ENCODE measurements at places on chromosomes 2 and 18.

DNA sequence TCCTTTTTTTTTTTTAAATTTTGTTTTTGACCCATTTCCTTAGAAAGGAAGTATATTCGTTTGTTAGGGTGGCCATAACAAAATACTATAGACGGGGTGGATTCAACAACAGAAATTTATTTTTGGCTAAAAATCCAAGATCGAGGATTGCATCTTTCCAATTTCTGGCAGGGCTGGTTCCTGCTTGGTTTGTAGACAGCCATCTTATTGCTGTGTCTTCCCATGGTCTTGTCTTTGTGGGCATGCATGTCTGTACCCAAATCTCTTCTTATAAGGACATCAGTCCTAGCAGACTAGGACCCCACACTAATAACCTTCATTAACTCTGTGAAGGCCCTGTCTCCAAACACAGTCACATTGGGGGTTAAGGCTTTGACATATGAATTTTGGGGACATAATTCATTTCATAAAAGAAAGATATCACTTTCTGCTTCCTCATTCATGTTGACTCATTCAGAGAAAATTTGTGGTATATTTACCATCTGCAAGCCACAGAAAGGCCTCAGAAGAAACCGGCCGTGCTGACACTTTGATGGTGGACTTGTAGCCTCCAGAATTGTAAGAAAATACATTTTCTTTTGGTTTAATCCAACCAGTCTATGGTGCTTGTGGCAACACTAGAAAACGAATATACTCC is 262.1 kb downstream of the LPIN1 start:
- no peak for DNase-seq

DNA sequence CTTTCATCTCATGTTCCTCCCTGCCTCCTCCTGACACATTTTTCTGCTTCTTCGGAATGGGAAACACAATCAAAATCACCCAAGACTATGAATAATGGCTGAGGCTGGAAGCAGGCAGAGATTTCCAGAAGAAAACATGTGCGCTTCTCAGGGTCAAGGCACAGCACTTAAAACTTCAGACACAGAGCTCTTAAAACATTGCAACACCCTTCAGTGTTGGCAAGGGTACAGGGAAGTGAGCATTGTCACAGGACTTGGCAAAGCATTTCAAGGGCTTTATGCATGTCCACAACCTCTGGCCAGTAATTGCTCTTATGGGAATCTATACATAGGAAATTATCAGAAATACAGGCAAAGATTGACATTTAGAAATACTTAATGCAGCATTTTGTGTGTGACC is 477.6 kb upstream of the KLHL29 start:
- no peak for DNase-seq

- no peak for DNase-seq
Observed at GRCh38 chr2:175234650-175235049, 53.1 kb upstream of the ATP5MC3 start.

DNA sequence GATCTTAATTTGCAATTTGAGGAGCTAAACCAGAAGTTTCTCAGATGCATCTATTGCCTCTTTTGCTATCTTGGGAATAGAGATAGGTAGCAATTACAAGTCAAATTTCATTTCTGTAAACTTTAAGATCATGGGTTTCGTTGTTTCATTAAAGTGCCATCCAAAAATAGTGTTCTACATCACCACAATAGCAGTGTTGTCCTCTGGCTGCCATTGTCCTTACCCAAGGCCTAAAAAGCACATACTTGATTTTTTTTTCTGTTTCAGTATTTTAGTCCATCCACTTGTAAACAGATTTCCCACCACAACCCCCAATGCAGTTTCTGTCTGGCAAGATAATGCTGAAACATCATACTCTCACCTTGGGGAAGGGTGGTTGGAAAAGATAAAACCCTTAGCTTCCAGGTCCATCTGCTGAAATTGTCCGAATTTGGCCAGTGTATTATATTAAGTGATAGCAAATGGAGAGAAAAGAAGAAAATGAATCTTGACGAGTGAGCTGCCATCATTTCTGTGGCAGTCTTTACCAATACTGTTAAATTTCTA is 136.2 kb downstream of the LCLAT1 start:
- no peak for DNase-seq

DNA sequence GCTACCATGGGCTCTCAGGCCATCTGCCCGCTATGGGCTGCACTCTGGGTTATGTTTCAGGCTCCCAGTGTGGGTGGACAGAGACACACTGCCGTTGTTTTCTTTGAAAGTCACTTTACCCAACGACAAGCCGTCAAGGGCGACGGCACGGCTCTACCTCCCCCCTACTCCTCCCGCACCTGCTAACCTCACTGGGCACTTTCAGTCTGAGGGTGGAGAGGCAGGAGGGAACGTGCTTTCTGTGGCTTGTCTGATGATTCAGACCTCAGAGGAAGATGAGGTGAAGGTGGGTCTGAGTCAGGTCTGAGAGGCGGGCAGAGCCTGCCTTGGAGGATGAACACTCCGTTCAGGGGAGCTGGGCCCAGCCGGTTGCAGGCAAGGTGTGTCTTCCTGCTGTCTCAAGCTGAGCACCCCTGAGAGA is 147.6 kb upstream of the HDAC4 start:
- DNase-seq, result no peak

DNA sequence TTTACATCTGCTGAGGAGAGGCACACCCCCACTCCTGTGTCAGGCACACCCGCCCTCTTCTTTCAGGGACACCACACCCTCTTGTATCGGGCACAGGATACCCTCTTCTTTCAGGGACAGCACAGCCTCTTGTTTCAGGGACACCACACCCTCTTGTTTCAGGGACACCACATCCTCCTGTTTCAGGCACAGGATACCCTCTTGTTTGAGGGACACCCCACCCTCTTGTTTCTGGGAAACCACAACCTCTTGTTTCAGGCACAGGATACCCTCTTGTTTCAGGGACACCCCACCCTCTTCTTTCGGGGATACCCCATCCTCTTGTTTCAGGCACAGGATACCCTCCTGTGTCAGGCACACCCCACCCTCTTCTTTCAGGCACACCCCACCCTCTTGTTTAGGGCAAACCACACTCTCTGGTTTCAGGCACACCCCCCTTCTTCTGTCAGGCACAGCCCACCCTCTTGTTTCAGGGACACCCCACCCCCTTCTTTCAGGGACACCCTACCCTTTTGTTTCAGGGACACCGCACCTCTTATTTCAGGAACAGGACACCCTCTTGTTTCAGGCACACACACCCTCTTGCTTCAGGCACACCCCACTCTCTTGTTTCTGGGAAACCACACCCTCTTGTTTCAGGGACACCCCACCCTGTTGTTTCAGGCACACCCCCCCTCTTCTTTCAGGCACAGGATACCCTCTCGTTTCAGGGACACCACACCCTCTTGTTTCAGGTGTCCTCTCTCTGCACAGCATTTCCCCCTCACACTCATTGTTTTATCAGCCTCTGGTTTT is 96.2 kb downstream of the TPO start:
- no peak for DNase-seq

DNA sequence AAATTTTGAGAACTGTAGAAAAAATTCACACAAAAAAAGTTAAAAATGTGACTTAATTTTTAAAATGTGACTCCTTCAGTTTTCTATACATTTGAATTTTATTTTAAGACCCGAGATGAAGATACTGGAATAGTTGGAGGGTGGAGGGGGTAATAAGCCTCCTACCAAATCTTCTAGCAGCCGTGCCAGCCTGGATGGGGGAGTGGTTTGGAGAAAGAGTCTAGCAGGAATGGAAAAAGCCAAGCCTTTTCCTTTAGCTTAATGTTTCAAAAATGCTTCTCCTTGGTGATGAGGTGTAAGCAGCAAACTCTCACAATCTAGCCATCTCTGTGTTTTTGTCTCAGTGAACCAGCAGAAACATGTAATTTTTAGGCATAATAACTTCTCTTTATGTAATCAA is 14.7 kb downstream of the CASP8 start:
- DNase-seq, result no peak

DNA sequence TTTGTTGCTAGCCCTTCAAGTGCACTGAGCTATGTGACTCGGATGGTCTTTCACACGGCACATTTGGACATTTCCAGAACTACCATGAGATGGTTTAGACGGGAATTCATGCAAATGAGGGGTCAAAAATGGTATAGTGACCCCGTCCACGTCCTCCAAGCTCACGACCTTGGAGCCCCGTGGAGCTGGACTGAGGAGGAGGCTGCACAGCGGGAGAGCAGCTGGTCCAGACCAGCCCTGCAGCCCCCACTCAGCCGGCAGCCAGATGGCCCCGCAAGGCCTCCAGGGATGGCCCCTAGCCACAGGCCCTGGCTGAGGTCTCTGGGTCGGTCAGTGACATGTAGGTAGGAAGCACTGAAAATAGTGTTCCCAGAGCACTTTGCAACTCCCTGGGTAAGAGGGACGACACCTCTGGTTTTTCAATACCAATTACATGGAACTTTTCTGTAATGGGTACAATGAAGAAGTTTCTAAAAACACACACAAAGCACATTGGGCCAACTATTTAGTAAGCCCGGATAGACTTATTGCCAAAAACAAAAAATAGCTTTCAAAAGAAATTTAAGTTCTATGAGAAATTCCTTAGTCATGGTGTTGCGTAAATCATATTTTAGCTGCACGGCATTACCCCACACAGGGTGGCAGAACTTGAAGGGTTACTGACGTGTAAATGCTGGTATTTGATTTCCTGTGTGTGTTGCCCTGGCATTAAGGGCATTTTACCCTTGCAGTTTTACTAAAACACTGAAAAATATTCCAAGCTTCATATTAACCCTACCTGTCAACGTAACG is 88.8 kb downstream of the EPAS1 start:
- DNase-seq, result peak; percentile 26

- DNase-seq, result no peak
Observed at GRCh38 chr2:85734015-85734414, 19.8 kb upstream of the ATOH8 start.

DNA sequence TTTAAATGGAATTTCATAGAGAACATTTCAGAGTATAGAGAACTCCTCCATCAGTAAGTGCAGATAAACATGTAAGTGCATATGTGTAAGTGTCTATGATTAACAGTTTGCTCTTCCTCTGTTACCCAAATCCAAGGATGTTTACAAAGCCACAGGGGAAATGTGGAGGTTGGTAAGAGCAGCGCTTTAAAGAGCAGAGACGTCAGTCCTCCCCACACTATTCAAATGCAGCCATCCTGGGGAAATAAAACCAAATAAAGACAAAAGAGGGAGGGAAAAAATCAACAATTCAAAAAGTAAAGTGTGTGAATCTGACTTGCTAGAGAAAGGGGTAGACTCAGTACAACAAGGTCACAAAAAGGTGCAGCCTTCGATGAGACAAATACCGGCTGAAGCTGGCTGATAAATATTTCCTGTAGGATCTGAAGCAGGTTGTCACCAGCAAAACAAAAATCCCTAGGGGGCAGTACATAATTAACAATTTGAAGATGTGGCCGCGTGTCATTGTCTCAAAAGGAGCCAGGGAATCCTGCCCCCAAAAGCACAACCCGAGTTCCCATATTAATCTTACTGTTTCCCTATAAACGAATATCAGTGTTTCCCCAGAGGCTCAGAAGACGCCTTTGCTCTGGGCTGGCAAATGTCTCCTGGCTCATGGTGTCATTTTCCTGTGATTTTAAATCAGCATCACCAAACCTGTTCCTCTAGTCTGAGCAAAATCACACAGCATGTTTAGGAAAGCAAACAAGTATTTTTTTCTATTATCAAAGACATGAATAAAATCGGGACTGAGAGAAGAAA is 216.5 kb downstream of the CDCA7 start:
- DNase-seq, result peak; percentile 57

DNA sequence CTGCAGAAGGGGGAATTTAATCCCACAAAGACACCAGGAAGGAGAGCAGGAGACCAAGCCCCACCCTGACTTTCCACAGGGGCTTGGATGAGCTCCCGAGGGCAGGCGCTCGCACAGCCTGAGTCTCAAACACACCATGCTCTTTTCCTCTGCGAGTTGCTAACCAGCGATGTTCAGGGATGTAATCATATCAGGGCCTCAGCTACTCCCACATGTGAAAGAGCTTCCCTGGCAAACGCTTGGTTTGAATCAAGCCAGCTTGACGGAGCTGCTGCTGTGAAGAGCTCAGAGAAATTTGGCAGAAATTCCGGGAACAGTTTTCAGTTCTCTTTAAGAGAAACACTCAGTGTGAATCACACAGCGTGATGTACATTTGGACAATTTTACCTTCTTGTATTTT is 385.8 kb downstream of the GALR1 start:
- DNase-seq, result no peak

DNA sequence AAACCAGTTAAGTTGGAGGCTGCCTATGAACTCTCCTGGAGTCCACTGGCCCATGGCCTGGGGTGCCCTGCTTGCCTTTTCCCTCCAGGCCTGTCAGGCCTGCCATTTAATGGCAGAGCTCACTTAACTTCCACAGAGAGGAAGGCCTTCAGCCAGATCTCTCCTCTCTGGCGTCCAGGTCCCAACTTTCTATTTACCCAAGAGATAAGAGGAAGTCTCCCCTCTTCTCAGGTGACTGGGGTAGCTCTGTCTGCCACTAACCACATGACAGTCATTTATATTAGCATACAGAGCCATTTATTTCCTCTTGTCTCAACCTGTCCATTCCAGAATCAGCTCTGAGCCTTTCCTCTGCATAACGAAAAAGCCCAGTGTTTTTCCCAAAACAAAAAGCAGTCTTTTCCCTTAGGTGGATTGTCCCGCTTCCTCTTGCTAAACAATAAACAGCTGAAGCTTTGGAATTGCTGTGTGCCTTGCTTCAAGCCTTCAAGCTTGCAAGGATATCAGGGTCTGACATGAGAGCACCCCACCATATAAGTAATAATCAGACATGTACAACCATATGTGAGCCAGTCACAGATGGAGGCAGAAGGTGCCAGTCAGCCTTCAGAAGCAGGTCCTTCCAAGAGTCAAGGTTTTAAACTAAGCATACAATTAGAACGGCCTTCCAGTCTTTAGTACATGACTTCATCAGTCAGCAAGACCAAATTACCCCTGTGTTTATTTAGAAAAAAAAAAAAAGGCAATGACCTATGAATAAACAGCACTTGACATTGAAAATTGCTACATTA is 71.2 kb upstream of the STPG4 start:
- no peak for DNase-seq

- no peak for DNase-seq
Observed at GRCh38 chr2:75277111-75277510, 77.8 kb upstream of the TACR1 start.

GRCh38 chr18:74524097-74524496 is 10.2 kb upstream of the CNDP1 start:
- DNase-seq, result no peak

GRCh38 chr2:238063414-238064189 is 2.8 kb downstream of the SCLY start:
- no peak for DNase-seq

DNA sequence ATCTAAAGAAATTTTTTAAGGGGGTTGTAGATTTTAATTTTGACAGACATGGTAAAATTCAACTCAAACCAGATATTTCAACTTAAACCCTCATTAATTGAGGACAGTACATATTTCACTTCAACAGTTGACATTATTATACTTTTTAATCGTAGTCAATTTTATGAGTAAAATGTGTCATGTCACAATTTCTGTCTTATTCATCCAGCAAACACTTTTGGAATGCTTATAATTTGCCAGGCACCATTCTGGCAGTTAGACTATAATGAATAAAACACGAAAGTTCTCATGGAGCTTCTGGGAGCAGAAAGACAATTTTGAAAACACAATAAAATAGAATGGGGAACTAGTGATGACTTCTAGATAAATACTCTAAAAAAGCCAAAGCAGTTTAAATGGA is 1094.8 kb downstream of the SUCLG1 start:
- no peak for DNase-seq
